ENCODE measurements at places on chromosomes 5 and 9. TPM values are rescaled to one million over a fixed set of nuclear protein-coding genes. Genes with fewer than 3 reads are reported as not detected.

The HRCT1 gene
- total RNA-seq: 1.8 TPM

The SV2C gene
- total RNA-seq: not detected

The CCDC183 gene
- total RNA-seq: not detected

The FRMPD1 gene
- total RNA-seq: not detected

The THBS4 gene
- 0.29 TPM for total RNA-seq

The SMIM27 gene
- total RNA-seq: 1.8 TPM

The SH3RF2 gene
- total RNA-seq: 4.0 TPM

The DMRT3 gene
- total RNA-seq: not detected

The GRXCR2 gene
- total RNA-seq: not detected

The ZFP37 gene
- 3.3 TPM for total RNA-seq

The NPM1 gene
- total RNA-seq: 1,271 TPM
